ENCODE measurements at places on chromosomes 5 and 9. TPM values are rescaled to one million over a fixed set of nuclear protein-coding genes. Genes with fewer than 3 reads are reported as not detected.

DNA sequence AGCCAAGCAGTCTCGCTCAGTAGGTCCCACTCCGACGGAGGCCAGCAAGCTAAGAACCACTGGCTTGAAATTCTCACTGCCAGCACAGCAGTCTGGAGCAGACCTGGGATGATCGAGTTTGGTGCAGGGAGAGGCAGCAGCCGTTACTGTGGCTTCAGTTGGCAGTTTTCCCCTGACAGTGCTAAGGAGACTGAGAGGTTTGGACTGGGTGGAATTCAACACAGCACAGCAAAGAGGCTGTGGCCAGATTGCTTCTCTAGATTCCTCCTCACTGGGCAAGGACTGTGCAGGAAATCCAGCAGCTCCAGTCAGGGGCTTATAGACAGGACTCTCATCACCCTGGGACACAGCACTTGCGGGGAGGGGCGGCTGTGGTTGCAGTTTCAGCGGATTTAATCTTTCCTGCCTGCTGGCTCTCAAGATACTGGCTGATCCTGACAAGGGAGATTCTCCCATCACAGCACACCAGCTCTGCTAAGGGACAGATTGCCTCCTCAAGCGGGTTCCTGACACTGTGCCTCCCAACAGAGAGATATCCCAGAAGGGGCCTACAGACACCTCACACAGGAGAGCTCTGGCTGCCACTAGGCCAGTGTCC, 122.1 kb downstream of the YIPF5 start:
- no peak for DNase-seq

DNA sequence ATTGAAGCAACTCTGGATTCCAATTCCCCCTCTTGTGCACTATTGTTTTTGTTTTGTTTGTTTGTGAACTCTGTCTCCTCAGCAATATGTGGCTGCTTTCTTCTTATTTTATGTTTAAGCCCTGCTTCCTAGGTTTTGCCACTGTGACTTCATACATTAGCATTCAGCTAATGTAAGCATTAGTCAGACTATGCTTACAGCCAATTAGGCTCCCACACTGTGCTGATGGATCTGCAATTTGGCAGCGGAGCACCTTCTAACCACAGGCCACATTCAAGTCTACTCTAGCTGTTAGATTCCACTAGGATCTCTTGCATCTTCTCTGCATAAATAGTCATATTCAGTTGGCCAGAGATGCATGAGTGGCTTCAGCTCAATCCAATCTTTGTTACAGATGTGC, 9.6 kb upstream of the BICD2 start:
- no peak for DNase-seq

The TAF11L10 gene
- total RNA-seq = not detected

GRCh38 chr9:75116306-75116705, 28.0 kb downstream of the OSTF1 start:
- DNase-seq = no peak

- DNase-seq = no peak
Observed at GRCh38 chr9:75962013-75962661, 71.7 kb downstream of the PCSK5 start.
